ENCODE measurements at places on chromosomes 4 and X.

GRCh38 chrX:7351926-7352325 lies 204.0 kb upstream of the PUDP start:
- DNase-seq = no peak

- no peak for DNase-seq
Measured at GRCh38 chrX:115639334-115639880, 78.4 kb downstream of the PLS3 start.

DNA sequence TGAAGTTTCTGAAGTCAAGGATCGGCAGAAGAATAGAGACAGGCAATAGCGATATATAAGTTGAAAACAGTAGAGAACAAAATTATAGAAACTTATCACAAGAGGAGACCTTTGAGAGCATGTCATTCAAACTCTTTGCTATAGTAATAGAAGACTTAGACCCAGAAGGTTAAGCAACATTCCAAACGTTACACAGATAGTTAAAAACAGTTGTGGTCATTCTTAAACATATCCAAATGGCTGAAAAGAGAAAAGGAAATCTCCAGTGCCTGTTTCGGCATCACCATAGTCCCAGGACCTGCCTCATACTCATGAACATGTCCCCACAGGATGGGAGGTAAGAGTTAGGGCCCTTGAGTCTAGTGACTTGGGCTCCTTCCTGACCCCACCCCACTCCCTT lies 258.1 kb upstream of the NOCT start:
- DNase-seq = no peak

- DNase-seq = peak; percentile 82
Measured at GRCh38 chr4:82643994-82644733, 82.4 kb upstream of the TMEM150C start.

GRCh38 chrX:45110494-45110893 lies 90.2 kb downstream of the DIPK2B start:
- no peak for DNase-seq

- no peak for DNase-seq
Measured at GRCh38 chr4:114116861-114117260, 137.4 kb upstream of the ARSJ start.

GRCh38 chr4:184745831-184746795 lies 12.2 kb upstream of the CENPU start:
- peak; percentile 80 for DNase-seq

- no peak for DNase-seq
Measured at GRCh38 chr4:38166768-38167167, 206.6 kb downstream of the PTTG2 start.

GRCh38 chrX:105190252-105190853 lies 30.1 kb downstream of the TEX13A start:
- no peak for DNase-seq

- peak; percentile 73 for DNase-seq
Measured at GRCh38 chr4:89752932-89753598, 83.9 kb downstream of the SNCA start.

DNA sequence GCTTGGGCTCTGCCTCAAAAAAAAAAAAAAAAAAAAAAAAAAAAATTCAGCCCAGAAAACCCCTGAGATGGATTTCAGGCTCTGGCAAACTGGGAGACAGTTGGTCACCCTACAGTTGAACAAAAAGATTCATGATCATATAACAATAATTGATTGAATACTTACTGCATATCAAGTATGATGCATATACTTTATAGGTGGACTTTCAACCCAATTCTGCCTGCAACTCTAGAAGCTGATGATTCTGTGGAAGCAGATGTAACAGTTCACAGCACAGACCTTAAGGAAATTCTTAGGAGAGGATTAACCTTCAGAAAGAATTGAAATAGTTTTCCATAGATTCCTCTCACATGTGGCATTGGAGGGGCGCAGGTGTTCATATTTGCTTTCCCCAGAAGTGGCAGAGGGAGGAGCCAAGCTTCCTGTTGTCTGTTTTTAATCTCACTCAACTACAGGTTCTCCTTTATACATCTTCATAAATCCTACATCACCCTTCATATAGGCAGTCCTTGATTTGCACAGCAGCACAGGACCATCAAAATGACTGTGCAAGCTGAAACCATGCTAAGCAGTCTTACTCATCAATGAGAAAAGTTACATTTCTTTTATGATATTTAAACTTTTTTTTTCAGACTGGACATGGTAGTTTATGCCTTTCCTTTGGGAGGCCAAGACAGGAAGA lies 149.4 kb upstream of the KLF3 start:
- no peak for DNase-seq

- no peak for DNase-seq
Measured at GRCh38 chrX:146863566-146863965, 49.0 kb upstream of the CXorf51A start.

- no peak for DNase-seq
Measured at GRCh38 chr4:186792728-186793366, 69.2 kb upstream of the FAT1 start.

DNA sequence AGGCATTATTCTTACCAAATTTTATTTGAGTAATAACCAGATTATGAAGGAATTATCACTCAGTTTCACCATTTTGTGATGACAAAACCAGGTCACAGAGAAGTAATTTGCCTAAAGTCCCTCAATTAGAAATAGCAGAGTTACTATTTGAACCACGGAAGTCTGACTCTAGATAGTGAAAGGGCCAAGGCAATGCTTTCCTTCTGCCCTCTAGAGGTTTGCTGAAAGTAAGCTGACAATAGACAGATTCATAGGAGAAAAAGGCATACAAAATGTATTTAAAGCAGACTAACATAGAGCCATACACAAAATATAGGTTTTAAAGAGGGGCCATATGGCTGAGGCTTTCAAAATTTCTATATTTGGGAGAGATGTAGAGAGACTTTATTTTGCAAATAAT lies 43.1 kb downstream of the CXXC4 start:
- DNase-seq = peak; percentile 13

DNA sequence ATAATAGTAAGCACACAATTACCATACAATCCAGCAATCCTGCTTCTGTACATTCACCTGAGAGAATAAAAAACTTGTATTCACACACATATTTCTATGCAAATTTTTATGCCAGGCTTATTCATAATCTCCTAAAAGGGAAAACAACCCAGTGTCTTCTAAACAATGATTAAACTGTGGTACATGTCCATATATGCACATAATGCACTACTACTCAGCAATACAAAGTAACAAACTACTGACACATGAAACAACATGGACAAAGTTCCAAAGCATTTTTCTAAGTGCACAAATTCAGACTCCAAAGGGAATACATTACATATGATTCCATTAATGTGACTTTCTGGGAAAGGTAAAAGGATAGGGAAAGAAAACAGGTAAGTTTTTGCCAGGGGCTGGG lies 18.0 kb upstream of the FMR1 start:
- no peak for DNase-seq

DNA sequence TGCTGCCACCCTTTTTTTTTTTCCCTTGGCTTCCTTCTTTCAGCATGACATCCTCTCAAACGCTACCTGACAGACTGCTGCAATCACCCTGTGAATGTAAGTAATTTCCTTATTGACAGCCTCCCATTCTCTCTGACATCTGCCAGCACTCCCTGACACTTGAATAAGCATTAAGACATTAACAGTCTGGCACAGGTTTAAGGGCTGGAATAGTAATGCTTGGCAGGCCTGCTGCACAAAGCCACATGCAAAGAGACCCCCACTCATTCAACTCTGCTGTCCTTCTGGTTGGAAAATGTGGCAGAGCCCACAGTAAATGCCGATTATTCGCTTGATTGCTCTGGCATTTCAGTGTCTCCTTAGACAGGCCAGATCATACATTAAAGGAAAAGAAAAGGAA lies 28.1 kb upstream of the RASGEF1B start:
- peak; percentile 15 for DNase-seq

GRCh38 chrX:103418811-103419340 lies 42.5 kb downstream of the BEX3 start:
- no peak for DNase-seq

GRCh38 chrX:10033375-10034007 lies 66.3 kb downstream of the CLDN34 start:
- no peak for DNase-seq

- peak; percentile 23 for DNase-seq
Measured at GRCh38 chr4:125389713-125390112, 75.0 kb downstream of the FAT4 start.

GRCh38 chrX:150898343-150899190 lies at the start of gene CD99L2:
TSS of gene CD99L2 (minus strand) at chrX:150898668. CDS start at chrX:150898588, 80 bp downstream.
- DNase-seq = no peak

- DNase-seq = no peak
Measured at GRCh38 chr4:146495269-146495668, 26.5 kb downstream of the SLC10A7 start.

DNA sequence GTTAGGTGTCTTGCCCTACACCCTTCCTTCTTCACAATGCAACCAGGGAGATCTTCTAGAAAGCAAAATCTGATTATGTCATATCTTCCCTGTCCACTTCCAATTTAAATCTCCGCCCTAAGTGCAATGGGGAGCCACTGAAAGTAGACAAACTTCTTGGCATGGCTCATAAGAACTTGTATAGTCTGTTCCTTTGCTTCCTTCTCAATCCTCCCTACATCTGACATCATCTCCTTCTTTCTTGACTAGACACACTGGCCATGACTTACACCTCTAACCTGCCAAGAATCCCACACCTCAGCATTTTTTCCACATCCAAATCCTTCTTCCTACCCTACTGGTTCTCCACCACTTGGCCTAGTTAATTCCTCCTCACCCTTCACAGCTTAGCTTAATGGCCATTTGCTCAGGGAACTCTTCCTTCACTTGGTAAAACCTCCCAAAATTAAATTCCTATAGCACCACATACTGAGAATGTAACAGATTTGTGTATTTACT lies 55.1 kb downstream of the NCAPG start:
- no peak for DNase-seq

DNA sequence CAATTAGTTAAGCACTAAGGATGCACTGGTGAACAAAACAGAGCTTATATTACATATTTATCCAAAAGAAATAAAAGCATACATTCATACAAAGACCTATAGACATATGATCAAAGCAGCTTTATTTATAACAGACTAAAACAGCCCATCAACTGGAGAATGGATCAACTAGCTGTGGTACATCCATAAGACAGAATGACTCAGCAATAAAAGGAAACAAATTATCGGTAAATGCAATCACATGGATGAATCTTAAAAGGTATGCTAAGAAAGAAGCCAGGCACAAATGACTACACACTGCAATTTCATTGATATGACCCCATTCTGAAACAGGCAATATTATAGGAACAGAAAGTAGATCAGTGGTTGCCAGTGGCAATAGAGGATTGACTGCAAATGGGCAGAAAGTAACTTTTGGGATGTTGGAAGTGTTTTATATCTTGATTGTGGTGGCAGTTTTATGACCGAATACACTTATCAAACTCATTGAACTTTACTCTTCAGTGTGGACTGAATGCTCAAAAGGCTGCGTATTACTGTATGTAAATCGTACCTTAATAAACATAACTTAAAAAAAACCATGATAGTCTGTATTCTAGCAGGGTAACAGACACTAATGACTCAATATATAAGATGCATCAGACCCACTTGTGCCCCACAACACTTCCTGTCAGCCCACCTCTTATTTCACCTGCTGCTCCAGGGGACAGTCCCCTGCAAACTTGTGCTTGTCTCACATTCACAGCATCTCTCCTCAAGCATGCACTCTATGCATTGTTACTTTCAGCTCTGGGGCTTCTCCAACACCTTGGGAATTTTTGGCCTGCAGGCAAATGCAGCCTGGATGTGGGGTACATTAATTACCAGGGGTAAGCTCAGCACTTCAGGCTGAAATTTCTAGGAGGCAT lies 59.1 kb downstream of the MID1IP1 start:
- no peak for DNase-seq

DNA sequence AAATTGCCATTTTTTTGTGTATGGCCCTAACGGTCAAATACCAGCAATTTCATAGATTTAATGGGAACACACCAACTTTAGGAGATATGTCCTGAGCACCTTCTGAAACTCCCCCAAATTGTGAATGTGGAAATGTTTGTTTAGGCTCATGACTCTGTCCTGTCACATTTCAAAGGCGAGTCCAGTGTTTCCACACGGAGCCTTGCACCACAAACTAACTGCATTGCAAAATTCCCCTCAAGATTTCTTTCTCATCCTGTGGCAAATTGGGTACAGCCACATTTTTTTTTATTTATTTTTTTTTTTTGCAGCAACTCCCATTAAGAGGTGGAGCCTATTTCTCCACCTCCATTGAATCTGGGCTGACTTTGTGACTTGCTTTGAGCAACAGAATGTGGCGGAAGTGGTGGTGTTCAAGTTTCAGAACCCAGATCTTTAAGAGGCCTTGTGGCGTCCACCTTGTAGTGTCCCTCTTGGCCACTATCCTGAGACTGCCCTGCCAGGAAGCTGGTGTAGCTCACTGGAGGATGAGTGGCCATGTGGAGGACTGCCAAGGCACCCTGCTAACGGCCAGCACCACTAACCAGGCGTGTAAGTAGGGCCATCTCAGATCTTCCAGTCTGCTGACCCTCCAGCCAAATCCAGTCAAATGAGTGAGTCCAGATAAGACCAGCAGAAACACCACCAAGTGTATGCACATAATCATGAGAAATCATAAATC lies 172.4 kb upstream of the SCML1 start:
- no peak for DNase-seq
